ENCODE measurements at places on chromosomes 7 and 10.
A peak's percentile ranks its signal among the peaks of the same experiment; 100 is the strongest.

- DNase-seq = no peak
Measured at GRCh38 chr10:90430186-90430585, 427.7 kb downstream of the HTR7 start.

DNA sequence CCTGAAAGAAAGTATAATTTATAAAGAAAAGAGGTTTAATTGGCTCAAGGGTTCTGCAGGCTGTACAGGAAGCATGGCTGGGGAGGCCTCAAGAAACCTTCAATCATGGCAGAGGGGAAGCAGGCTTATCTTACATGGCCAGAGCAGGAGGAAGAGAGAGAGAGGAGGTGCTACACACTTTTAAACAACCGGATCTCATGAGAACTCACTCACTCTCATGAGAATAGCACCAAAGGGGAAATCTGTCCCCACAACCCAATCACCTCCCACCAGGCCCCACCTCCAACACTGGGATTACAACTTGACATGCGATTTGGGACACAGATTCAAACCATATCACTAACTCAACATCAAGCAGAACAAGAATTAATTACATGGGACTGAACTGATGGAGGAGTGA, 6.9 kb upstream of the ZNF485 start:
- DNase-seq = peak; percentile 33

- DNase-seq = no peak
Measured at GRCh38 chr10:30062090-30062489, 2.7 kb upstream of the JCAD start.

DNA sequence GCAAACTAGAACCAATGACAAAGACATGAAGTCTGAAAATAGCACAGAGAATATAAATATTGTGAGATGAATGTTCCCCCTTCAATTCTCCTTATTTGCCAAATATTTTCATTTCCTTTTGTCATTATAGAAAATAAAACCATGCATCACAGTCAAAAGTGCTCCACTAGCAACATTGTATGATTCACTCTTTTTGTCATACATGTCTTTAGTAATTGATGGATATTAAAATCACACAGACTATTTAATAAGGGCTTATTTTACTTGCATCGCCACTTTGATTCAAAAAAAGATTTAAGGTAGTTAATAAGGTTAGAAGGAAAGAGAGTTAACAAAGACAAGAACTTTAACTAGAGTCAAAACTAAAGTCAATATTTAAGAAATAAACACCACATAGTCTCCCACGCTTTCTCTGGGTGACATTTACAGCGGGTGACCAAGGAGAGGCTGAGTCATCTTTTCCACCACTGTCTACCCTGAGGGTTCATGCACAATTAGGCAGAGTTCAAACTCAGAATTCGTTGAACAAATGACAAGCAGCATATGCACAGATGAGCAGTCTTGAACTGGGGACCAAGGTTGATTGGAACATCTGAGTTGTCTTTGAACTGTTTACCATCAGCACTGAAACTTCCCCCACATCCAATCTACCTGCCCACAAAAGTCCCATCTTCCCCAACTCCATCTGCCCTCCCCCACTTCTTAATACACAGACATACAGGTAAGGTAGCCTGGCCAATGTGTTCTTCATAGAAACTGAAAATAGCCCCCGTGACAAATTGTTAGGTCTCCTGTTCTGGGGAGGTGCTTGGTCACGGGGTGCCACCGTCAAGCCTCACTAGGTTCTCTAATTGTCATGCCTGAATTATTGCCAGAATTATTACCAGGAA, 42.5 kb downstream of the C7orf25 start:
- DNase-seq = no peak
